Central memory CD4-positive, alpha-beta T cell (primary cell): ENCODE measurements at places on chromosomes 11 and 22.

DNA sequence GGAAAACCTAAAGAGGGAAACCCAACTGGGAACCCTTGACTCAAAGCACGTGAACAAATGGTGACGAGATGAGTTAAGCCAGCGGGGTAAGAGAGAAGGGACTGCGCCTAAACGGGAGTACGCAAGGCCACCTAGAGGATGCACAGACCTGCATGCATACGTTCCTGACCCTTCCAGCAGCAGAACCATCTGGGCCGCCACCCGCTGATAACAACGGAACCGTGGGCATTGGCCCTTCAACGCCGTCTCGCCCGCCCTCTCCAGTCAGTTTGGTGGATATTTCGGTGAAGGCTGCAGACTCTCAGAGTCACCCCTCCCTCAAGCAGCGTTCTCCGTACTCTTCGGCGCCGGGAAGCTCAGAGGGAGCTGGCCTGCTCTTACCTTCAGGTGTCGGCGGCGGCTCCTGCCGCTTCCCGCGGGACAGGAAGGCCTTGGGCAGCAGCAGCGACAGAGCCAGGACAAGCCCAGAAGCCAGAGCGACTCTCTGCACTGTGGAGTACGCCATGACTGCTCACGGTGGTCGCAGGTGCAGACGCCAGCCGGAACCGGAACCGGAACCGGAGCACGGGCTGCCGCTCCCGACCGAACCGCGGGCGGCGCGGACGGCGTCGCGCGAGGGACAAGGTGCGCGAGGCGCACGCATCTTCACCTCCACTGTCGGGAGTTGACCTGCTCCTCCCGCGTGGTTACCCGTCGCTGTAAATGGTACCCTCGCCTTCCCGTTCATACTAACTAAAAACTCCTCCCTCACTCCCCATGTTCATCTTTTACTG, at the start of gene RIC3:
Gene RIC3 (minus strand): TSS at position 541 of the 773 bp plus-strand sequence. CDS start 36 bp downstream, at position 505.
- peak; percentile 49 for DNase-seq

- DNase-seq = no peak
Measured at GRCh38 chr11:61572913-61573312, 8.0 kb downstream of the SYT7 start.

- DNase-seq = no peak
Measured at GRCh38 chr11:97336064-97336463, 946.3 kb downstream of the JRKL start.

DNA sequence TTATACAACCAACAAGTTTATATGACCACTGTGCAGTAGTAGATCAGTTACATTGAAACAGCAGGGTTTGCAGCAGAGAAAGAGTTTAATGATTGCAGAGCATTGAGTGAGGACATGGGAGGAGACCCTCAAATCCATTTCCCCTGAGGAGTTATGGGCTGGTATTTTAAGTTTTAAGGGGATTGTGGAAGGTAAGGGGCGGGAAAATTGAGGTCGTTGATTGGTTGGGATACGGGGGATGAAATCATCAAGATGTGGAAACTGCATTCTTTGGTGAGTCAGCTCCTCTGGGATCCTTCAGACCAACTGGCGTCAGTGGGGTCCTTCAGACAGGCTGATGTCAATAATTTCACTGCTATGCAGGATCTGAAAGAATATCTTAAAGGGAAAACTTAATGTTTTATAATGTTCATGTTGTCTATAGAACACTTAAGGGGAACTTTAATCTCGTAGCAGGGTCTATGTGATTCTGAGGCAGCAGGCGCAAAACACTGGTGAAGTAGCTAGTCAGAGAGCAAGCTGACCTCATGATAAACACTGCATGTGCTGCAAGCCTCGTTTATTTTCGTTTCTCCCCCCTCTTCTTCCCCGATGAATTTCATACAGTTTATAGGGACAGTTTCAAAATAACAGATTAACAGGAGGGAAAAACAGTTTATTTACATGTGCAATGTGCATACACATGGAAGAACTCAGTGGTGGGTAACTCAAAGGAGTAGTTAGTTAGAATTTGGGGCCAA, 17.4 kb upstream of the BACE1-AS start:
- DNase-seq = no peak

GRCh38 chr22:43852573-43853327, 9.6 kb downstream of the SULT4A1 start:
- no peak for DNase-seq

- DNase-seq = peak; percentile 65
Measured at GRCh38 chr22:37309211-37310074, 27.1 kb downstream of the CYTH4 start.
